ENCODE measurements at places on chromosomes 5 and 9.

GRCh38 chr5:137190441-137190840 is 308.7 kb downstream of the SPOCK1 start:
- DNase-seq: no peak

DNA sequence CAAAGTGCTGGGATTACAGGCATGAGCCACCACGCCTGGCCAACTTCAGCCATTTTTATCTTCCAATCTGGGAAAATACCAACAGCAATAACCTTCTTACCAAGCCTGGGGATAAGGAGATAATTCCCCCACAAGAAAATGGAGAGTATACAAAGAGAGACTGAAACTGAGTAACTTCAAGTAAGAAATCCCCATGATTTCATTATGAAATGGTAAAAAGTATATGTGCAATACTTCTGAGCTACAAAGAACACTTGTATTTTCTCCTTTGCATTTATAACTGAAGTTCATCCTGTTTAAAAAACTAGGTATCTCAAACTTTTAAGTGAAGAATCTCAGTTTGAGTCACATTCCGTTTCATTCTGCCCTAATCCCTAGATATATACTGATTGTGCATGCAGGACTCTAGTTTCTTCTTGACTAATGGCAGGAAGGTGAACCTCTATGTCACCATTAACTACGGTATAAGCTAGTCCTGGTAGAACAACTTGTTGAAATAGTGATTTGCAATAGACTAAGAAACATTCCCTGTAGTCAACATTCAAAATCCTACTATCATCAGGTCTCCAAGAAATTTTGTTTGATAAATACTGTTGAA is 2071.4 kb downstream of the MAT2B start:
- no peak for DNase-seq

DNA sequence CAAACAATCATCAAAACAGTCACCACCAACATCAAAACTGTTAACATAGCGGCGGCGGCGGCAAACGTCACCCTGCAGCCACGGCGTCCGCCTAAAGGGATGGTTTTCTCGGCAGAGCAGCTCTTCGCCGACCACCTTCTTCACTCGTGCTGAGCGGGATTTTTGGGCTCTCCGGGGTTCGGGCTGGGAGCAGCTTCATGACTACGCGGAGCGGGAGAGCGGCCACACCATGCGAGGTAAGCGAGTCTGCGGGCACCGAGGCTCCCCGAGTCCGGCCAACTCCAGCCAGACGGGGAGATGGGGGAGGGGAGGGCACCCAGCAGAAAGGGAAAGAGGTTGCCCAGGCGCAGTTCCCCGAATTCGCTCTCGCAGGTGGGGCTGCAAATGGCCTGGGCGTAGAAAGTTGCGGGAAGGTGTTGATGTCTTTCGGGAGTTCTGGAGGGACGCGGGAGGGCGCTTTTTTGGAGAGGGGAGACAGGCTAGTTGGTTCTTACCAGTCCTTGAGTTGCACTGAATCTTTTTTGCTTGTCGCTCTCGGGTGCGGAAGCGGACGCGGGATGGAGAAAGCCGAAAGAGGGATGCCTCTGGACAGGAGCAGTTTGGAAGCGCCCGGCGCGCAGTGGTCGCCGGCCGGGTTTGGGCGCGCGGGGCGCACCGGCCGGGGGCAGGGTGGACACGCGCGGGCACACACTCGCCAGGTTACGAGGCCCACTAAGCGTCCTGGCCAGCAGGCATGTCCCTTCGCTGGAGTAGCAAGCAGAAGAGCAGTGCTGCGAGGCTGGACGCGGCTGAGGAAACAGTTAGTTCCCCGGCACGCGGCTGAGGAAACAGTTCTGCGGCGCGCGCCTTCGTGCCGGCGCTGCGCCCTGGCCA is 849 bp downstream of the RORB start:
- DNase-seq: no peak

DNA sequence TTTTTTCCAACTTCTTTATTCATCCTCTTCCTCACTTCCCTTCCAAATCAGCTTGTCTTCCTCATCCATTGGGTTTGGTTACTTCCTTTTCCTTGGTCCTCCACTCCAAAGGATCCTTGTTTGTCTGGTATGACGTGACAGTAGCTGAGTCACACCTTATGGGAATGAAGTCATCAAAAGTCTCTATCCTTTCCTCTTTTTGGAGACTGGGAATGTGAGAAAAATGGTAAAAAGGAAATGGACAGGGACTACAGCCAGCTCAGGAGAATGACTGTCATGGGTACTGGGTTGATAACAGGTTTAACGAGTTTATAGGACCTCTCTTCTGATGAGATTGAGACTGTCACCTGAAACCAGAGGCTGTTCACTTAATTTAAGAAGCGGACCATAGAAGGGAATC is 76.2 kb upstream of the MYO10 start:
- DNase-seq: no peak

- DNase-seq: no peak
These were observed 97.7 kb upstream of the HCN1 start for GRCh38 chr5:45793638-45794532.

DNA sequence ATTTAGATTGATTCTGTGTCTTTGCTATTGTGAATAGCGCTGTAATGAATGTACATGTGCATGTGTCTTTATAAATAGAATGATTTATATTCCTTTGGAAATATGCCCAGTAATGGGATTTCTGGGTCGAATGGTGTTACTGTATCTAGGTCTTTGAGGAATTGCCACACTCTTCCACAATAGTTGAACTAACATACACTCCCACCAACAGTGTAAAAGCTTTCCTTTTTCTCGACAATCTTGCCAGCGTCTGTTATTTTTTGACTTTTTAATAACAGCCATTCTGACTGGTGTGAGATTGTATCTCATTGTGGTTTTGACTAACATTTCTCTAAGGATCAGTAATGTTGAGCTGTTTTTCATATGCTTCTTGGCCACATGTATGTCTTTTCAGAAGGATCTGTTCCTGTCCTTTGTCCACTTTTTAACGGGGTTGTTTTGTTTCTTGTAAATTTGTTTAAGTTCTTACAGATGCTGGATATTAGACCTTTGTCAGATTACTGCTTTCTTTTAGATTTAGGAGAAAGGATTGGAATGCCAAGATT is 125.0 kb upstream of the NR5A1 start:
- DNase-seq: no peak

- DNase-seq: no peak
These were observed 92.4 kb downstream of the ARL15 start for GRCh38 chr5:54217826-54218503.

DNA sequence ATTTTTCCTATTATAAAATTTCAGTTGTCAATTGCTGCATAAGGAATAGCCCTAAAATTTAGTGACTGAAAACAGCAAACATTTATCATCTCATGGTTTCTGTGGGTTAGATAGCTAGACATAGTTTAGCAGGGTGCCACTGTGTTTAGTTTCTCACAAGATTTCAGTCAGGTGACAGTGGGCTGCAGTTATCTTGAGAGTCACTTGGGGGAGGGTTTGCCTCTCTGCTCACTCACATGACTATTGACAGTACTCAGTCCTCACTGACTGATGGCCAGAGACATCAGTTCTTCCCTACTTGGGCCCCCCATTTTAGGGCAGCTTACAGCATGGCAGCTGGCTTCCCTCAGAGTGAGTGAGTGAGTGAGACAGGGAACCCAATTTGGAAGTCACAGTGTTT is 42.0 kb downstream of the PBX3 start:
- DNase-seq: no peak

DNA sequence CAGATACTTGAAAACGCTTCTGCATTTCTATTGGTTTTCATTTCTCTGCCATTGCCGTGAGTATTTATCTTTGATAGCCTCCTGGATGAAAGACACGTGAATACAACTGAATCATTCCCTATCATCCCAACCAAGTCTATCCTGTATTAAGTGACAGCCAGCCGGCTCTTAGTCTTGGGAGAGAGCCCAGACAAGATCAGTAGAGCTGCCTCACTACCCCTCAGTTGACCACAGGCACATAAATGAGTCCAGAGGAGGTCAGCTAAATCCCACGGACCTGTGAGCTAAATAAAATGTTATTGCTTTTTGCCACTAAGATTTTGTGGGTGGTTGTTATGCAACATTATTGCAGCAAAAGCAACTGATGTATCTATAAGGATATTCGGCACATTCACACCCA is 639.0 kb upstream of the ACO1 start:
- DNase-seq: no peak

GRCh38 chr5:174511714-174512253 is 212.6 kb upstream of the MSX2 start:
- no peak for DNase-seq

DNA sequence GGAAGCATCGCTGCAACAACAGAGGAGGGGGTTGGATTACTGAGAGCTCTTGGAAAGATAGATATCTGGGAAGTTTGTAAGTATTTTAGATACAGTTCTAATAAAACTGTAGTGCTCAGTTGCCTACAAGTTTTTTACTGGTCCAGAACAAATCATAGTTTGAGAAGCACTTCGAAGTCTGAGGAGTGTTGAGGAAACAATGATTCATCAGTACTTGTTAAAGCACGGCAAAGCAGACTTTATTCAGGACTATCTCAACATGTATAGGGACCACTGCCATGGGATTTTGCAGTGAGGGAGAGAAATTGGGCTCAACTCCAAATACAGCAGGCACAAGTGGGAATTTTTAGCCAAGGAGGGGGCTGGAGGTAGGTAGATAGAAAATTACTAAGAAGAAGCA is 25.3 kb upstream of the RECK start:
- DNase-seq: no peak
